ENCODE measurements at places on chromosomes 12 and 14. TPM values are rescaled to one million over a fixed set of nuclear protein-coding genes. Genes with fewer than 3 reads are reported as not detected.
A peak's percentile ranks its signal among the peaks of the same experiment; 100 is the strongest.

- DNase-seq, result peak; percentile 72
Measured at GRCh38 chr14:77033622-77034589, 5.4 kb upstream of the IRF2BPL start.

The TAS2R14 gene
- total RNA-seq, result 13.3 TPM

DNA sequence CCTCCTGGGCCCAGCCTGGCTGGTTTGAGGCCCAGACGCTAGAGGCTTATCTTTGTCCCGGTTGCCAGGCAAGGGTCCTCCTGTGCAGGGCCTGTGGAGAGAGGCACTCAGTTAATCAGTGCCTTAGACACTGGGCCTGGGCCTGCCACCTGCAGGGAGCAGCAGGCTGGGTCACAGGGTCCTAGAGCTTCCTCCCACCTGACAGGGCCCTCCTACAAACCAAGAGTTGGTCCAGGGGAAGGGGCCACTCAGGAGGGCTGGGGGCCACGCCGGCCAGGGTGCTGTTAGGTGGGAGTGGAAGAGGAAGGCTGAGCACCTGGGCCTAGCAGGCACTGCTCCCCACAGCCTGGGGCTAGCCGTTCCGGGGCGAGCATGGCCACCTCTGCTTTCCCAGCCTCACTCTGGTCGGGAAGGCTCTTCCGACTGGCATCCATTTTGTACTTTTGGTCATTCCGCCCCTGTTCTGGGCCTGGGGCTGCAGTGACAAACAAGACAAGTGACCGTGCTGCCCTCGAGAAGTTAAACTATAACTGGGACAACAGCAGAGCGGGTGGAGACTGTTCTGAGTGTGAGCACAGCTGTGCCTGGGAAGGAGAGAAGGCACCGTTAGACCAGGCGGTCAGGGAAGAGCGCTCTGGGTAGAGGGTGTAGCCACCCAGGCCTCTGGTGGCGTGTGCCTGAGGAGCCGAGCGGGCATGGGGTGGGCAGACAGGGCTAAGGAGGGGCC lies 27.2 kb downstream of the FBRSL1 start:
- DNase-seq, result no peak

The SLC7A7 gene
- 8.8 TPM for total RNA-seq

GRCh38 chr14:88802596-88802995 lies 9.8 kb upstream of the EML5 start:
- DNase-seq, result no peak

The TMEM116 gene
- 22.2 TPM for total RNA-seq

- no peak for DNase-seq
Measured at GRCh38 chr14:73862480-73862879, 10.8 kb downstream of the PTGR2 start.

The IL23A gene
- not detected for total RNA-seq

GRCh38 chr12:122090759-122091515 lies 12.4 kb downstream of the MLXIP start:
- DNase-seq, result no peak

GRCh38 chr14:35234012-35234805 lies 58.0 kb upstream of the PSMA6 start:
- DNase-seq, result no peak

- DNase-seq, result peak; percentile 84
Measured at GRCh38 chr14:99261912-99262787, 9.8 kb downstream of the BCL11B start.

DNA sequence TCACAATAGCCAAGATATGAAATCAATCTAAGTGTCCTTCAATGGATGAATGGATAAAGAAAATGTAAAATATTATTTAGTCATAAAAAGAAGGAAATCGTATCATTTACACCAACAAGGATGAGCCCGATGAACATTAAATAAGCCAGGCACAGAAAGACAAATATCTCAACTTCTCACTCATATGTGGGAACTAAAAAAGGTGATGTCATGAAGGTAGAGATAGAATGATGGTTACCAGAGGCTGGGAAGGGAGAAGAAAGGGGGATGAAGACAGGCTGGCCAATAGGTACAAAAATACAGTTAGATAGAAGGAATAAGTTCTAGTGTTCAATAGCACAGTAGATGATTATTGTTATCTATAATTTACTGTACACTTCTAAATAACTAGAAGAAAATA lies 94.9 kb upstream of the RAP1B start:
- DNase-seq, result no peak

- no peak for DNase-seq
Measured at GRCh38 chr12:22879203-22879602, 254.2 kb downstream of the ETNK1 start.

Measured in spinal cord (tissue), 10 donors.